Psoas muscle (tissue), 8 donors: ENCODE measurements at places on chromosomes 11 and 22. TPM values are rescaled to one million over a fixed set of nuclear protein-coding genes. Genes with fewer than 3 reads are reported as not detected.

DNA sequence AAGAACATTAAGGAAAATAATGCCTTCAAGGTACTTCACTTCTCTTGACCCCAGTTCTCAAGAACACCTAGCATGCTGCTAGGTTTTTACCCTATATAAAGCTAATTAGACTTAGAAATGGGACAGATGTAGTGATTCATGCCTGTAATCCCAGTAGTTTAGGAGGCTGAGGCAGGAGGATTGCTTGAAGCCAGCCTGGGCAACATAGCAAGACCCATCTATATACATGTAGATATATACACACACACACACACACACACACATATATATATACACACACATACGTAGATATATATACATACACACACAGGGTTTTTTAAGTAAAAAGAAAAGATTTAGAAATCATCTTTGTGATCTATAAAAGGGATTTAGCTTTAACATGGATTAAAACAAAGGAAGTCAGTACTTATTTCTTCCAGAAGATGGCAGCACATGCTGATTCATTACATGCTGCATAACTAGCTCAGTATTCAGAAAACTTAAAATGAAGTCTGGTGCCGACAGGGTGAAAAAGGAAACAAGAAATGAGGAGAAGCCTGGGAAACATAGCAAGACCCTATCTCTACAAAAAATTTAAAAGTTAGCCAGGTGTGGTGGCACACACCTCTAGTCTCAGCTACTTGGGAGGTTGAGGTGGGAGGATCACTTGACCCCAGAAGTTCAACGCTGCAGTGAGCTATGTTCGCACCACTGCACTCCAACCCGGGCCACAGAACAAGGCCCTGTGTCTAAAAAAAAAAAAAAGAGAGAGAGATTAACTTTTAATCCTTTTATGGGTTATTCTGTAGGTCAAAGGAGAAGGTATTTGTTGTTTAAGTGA is 28.5 kb upstream of the RBX1 start:
- no peak for DNase-seq

APOA1 gene
- 0.46 TPM for polyA plus RNA-seq

PANX3 gene
- polyA plus RNA-seq, result not detected

- DNase-seq, result peak; percentile 91
Observed at GRCh38 chr11:130068986-130069658, 572 bp upstream of the APLP2 start.

GRCh38 chr22:50201191-50202129 is 649 bp downstream of the SELENOO start:
- no peak for DNase-seq

DNA sequence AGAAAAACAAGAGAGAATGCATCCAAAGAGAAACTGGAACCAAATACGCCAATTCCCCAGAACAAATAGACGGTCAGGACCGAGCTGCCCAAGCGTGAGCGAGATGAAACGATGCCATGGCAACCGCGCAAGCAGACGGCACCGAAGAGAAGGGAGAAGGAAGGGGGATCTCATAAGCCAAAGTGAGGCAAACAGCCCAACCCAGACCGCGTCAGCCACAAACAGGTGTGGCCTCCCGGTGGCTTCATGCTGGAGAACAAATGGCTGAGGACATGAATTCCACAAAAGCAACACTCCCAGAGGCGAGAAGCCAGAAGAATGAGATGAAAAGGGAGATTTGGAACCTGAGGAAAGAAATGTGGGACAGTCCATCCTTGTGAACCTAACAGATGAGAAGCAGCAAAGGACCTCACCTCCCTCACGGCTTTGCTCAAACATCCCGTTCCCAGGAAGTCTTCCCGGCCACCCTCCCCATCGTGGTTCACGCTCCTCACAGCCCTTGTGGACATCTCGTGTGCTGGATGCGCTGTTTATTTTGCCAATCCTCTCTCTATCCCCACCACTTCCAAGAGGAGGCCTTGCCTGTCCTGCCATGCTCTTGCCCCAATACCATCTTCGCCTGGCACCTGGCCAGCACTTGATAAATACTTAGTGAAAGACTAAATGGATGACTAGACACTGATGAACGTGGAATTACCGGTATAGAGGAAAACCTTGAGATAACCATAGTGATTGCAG is 89.1 kb upstream of the RTL6 start:
- no peak for DNase-seq

GRCh38 chr22:37625737-37626136 is 13.7 kb upstream of the SH3BP1 start:
- DNase-seq, result no peak

DNA sequence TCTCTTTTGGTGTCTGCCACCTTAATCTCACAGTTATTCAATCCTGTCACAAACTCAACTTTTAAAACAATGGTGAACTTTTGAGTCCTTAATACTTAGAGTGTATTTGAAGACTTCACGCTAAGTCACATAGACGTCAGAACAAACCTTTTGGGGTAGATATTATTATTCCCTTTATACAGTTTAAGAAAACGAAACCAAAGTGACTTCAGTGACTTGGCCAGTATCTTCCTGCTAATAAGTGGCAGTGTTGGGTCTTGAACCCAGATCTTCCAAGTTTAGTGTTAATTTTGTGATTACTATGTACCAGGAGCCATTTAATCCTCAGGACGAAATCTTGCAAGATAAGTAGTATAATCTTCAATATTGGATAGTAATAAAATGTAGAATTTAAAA is 691 bp downstream of the CEP295 start:
- DNase-seq, result no peak

CNTF gene
- polyA plus RNA-seq, result 21.2 TPM

DNA sequence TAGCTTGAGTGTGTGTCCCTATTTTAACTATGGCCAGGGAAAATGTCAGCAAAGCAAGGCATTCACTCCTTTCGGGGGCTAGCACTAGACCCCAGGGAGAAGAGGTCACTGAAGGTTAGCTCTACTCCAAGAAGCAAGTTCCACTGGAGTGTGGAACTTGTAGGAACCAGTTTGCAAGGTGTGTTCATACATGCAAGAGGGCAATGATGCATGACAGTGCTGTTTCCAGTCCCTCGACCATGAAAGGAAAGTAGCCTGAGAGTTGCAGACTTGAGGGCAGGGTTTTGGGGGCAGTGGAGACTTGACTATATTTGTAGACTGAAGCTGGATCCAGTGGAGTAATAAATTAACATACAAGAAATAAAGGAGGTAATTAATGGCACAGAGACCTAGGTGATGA is 21.6 kb upstream of the SLC36A4 start:
- DNase-seq, result no peak

DNA sequence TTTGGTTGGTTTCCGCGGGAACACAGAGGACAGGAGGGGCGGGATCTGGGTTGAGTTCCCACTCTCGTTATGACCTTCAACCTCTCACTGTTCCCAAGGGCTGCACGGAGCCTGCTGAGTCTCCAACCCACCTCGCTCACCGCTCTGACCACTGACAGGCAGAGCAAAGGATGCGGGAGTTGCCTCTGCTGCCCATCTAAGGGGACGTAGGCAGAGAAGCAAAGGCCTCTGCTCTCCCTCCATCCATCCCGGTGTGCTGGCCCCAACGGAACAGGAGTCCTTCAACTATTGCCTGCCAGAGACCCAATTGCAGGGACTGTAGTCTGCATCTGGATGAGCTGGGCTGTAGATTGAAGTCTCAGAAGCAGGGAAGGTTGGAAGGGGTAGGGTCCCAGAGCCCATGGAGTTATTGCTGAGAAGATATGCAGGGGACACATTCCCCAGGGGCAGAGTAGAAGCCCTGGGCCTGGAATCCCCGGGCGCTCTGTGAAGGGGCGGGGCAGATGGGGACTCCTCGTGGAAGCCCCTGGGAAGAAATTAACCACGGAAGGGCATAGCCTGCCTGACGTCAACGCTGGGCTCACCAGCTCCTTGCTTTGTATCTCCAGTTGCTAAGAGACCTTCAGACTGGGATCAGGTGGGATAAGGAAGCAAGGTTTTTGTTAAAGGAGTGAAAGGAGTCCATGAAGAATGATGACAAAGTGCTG is 12.7 kb upstream of the FXYD2 start:
- DNase-seq, result no peak

OR52H1 gene
- polyA plus RNA-seq, result not detected

DSCAML1 gene
- 0.06 TPM for polyA plus RNA-seq

DNA sequence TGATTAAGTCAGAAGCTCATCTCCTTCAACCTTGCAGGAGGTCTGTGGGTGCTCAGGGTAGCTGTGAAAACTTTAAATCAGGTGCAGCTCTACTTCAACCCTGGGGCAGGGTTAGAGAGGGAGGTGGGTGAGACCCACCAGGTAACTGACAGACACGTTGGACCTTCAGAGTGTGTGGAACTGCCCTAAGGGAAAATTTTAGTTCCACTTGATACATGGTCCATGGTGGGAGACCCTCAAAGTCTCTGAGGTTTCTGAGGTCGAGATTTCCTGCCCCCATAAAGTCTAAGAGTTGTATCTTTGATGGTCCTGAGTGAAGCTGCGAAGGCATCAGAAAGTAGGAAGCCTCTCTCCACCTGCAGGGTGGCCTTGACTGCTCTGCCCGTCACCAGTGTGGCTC is 23.9 kb upstream of the NNMT start:
- no peak for DNase-seq

- no peak for DNase-seq
Observed at GRCh38 chr11:4680341-4680740, 17.3 kb downstream of the OR51E2 start.

GRCh38 chr11:104093426-104094280 is 57.2 kb downstream of the DDI1 start:
- DNase-seq, result no peak

EFCAB6 gene
- 0.07 TPM for polyA plus RNA-seq

SMIM38 gene
- polyA plus RNA-seq, result 0.03 TPM

RBMXL2 gene
- polyA plus RNA-seq, result not detected

DNA sequence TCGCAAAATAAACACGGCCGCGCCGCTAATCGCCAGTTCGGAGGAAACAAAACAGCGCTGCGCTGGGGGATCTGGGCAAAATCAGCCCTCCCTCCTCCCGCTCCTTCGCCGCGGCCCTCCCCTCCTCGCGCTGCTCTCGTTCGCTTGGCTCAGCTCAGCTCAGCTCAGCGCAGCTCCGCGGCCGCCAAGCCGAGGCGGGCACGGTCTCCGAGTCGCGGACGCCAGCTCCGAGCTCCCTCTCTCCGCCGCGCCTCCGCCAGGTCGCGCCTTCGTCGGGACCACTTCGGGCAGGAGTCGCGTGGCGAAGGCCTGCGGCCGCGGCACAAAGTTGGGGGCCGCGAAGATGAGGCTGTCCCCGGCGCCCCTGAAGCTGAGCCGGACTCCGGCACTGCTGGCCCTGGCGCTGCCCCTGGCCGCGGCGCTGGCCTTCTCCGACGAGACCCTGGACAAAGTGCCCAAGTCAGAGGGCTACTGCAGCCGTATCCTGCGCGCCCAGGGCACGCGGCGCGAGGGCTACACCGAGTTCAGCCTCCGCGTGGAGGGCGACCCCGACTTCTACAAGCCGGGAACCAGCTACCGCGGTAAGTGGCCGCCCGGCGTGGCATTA is at the start of gene SPON1:
SPON1 (plus strand) TSS at position 162 of the 607 bp plus-strand sequence; CDS start at position 344, 182 bp downstream.
- DNase-seq, result peak; percentile 20

DNA sequence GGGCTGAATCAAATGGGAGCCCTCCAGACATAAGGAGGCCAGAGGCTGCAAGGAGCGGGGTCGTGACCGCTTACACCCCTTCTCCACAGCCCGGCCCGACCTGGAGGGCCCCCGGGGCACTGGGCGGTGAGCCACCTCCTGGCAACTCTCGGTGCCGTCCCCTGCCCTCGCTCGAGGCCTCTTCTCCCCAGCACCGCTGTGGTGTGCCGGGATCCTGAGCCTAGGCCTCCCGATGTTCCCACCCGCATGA is 432 bp upstream of the GP1BB start:
- no peak for DNase-seq

OR10A2 gene
- not detected for polyA plus RNA-seq
